Lung (tissue), 17 donors: ENCODE measurements at places on chromosomes 5 and 9. TPM values are rescaled to one million over a fixed set of nuclear protein-coding genes. Genes with fewer than 3 reads are reported as not detected.

Gene TNFSF15
- 2.0 TPM for polyA plus RNA-seq

Gene ASPN
- 2.2 TPM for polyA plus RNA-seq

Gene KIF24
- polyA plus RNA-seq: 0.71 TPM

Gene ARSK
- polyA plus RNA-seq: 2.6 TPM

Gene SEMA6A
- polyA plus RNA-seq: 6.2 TPM

Gene RGMB
- polyA plus RNA-seq: 3.8 TPM

Gene RANBP17
- polyA plus RNA-seq: 5.3 TPM

Gene IFNA13
- polyA plus RNA-seq: not detected

Gene HINT2
- polyA plus RNA-seq: 52.6 TPM

Gene SLC34A3
- polyA plus RNA-seq: 0.12 TPM

Gene CTXN3
- not detected for polyA plus RNA-seq

Gene KIAA0825
- polyA plus RNA-seq: 1.1 TPM

Gene GCNT4
- 0.54 TPM for polyA plus RNA-seq
